ENCODE measurements at places on chromosomes 7 and 10. TPM values are rescaled to one million over a fixed set of nuclear protein-coding genes. Genes with fewer than 3 reads are reported as not detected.

- DNase-seq = no peak
- H3K4me3 ChIP-seq = no peak overlapping the region
- no peaks in the 10 kb centered on the region for H3K27me3 ChIP-seq
- H3K27ac ChIP-seq = no peak overlapping the region
These were observed 511.2 kb upstream of the KLF6 start for GRCh38 chr10:4296161-4296560.

DNA sequence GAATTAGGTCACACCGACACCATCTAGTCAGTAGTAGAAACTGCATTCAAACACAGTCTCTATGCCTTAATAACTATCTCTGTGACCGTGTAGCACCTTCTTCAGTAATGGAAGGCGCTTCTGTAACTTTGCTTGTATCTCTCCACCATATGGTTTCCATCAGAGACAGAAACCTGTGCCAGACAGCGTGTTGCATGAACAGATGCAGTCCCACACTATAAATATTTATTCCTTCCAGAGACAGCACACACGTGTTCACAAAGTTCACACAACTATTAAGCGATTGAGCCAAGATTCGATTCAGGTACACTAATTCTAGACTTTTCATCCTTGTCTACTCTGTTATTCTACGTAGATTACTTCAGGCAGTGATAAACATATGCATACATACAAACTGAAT lies 873.9 kb upstream of the MBL2 start:
- H3K4me3 ChIP-seq = no peak overlapping the region
- no peaks in the 10 kb centered on the region for H3K36me3 ChIP-seq
- no peaks in the 10 kb centered on the region for H3K27me3 ChIP-seq
- no peak for DNase-seq
- no peak overlapping the region for H3K27ac ChIP-seq
- H3K4me1 ChIP-seq = no peaks in the 10 kb centered on the region

DNA sequence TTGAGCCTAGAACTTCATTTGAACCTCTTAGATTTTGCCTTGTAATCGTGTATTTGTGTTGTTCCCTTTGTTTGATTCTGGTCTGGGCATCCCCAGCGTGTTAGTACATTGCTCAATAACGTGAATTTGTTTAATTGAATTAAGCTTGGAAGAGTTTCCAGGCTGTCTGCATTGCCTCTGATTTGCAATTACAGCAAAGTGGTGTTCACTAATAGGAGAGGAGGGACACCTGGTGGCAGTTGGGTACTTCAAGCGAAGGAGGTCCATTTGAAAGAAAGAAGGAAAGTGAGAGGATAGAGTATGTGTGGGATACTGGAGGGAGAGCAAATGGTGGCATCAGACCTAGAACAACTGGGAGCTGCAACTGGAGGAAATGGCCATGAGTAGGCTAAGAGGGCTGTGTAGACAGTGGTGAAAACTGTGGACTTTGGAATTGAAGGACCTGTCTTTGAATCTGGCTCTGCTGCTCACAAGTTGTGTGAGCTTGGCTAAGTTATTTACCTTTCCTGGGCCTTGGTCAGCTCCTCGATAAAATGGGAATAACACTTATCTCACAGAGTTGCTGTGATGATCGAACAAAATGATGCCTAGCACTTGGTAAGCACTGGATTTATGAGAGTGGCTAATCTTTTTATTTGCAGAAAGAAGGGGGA lies 15.1 kb downstream of the LSMEM1 start:
- peak; percentile 58 for DNase-seq
- H3K4me1 ChIP-seq = no peaks in the 10 kb centered on the region
- no peaks in the 10 kb centered on the region for H3K27me3 ChIP-seq
- no peak overlapping the region for H3K27ac ChIP-seq
- H3K36me3 ChIP-seq = no peaks in the 10 kb centered on the region

DNA sequence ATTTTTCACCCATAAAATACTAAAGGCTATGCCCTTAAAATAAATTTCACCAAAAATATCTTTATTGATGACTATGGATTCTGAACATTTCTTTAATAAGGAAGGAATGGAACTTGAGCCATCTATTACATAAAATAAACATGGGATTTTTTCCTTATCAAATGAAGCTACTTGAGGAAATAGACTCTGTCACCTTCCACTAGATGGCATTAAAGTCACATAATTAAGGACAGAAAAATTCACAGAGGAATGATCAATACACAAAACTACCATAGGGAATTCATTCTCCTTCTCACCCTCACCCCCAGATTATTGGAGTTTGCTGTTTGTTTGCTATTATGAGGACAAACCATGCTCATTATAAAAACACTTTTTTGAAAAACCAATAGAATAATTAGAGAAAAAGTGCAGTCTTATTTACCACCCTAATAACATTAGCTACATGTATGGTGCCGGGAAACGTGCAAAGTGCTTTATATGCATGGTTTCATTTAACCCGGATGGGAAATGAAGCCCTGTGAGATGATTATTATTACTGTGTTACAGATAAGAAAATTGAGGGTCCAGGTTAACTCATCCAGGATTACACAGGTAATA lies 21.1 kb upstream of the FOXI2 start:
- DNase-seq = no peak
- no peaks in the 10 kb centered on the region for H3K27me3 ChIP-seq
- H3K4me1 ChIP-seq = no peaks in the 10 kb centered on the region

- H3K4me1 ChIP-seq = no peaks in the 10 kb centered on the region
- no peak overlapping the region for H3K4me3 ChIP-seq
- no peaks in the 10 kb centered on the region for H3K36me3 ChIP-seq
These were observed 75.5 kb downstream of the GRID1 start for GRCh38 chr10:86290933-86291615.

DNA sequence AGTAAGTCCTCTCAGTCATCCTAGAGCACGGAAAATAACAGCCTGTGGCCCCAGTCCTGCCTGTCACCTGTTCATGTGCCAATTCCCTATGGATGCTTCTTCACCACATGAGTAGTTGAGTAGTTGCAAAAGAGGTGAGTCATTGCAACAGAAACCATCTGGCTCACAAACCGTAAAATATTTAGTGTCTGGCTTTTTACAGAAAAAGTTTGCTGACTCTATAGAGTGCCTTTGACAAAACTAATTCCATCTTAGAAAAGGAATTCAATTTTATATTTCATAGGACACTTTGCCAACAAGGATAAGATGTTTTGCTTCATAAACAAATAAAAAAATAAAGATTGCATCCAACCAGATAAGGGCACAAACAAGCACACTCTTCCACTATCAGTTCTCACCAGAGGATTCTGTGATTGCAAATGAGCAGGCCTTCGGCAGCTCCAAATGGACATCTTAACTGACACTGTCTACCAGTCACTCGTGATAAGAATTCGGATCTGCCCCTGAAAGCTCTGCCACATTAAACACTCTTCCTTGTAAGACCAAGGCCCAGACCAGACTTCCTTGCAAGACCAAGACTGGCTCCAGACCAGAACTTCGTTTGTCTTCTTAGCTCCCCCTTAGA lies 242.7 kb upstream of the SEMA3C start:
- no peaks in the 10 kb centered on the region for H3K36me3 ChIP-seq
- no peak overlapping the region for H3K4me3 ChIP-seq
- H3K4me1 ChIP-seq = peaks cover 5% of the 10 kb centered on the region
- H3K27ac ChIP-seq = no peak overlapping the region

DNA sequence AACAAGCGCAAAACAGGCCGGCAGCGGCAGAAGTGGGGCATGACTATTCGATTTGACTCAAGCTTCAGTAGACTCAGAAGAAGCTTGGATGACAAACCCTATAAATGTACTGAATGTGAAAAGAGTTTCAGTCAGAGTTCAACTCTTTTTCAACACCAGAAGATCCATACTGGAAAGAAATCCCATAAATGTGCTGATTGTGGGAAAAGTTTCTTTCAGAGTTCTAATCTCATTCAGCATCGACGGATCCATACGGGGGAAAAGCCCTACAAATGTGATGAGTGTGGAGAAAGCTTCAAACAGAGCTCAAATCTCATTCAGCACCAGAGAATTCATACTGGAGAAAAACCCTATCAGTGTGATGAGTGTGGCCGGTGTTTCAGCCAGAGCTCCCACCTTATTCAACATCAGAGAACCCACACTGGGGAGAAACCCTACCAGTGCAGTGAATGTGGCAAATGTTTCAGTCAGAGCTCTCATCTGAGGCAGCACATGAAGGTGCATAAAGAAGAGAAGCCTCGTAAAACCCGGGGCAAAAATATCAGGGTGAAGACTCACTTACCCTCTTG lies 2.8 kb downstream of the ZNF22 start:
- peaks cover 41% of the 10 kb centered on the region for H3K4me1 ChIP-seq
- H3K27ac ChIP-seq = no peak overlapping the region
- H3K36me3 ChIP-seq = no peaks in the 10 kb centered on the region
- no peak overlapping the region for H3K4me3 ChIP-seq

- no peak overlapping the region for H3K27ac ChIP-seq
- H3K36me3 ChIP-seq = no peaks in the 10 kb centered on the region
- H3K4me1 ChIP-seq = no peaks in the 10 kb centered on the region
- DNase-seq = no peak
- no peaks in the 10 kb centered on the region for H3K27me3 ChIP-seq
- no peak overlapping the region for H3K4me3 ChIP-seq
These were observed 43.6 kb upstream of the DPYSL4 start for GRCh38 chr10:132143162-132143561.

DNA sequence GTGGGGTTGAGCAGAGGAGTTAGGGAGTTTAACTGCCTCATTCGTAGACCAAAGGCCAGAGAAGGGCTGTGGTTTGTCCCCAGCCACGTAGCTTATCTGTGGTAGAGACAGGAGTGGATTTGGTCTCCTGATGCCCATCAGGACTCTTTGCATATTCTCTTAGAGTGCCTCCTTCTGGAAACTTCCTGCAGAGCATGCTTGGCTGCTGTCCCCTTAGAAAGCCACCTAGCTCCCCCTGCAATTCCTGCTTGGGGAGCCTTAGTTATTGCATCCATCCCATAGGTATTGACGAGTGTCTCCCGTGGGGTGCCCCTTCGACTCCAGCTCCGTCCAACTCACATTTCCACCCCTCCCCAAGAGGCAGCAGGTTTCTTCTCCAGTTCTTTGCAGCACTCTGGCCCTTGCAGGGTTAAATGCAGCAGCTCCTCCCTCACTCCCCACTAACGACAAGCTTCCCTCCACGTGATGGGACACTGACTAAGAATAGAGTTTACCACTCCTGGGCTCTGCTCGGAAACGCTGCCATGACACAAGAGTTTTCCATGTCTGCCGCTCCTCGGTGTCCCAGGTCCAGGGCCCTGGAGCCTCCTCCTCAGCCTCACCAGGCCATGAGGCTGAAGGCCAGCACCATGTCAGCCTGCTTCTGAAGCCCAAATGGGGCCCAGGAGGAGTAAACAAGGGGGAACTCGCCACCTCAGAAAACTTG lies 147.8 kb upstream of the UNC5B start:
- H3K4me1 ChIP-seq = no peaks in the 10 kb centered on the region
- H3K4me3 ChIP-seq = no peak overlapping the region
- DNase-seq = no peak
- H3K27me3 ChIP-seq = no peaks in the 10 kb centered on the region
- H3K36me3 ChIP-seq = no peaks in the 10 kb centered on the region
- H3K27ac ChIP-seq = no peak overlapping the region

- no peaks in the 10 kb centered on the region for H3K36me3 ChIP-seq
- H3K4me1 ChIP-seq = no peaks in the 10 kb centered on the region
- no peak overlapping the region for H3K4me3 ChIP-seq
- DNase-seq = no peak
These were observed 42.3 kb downstream of the IKZF1 start for GRCh38 chr7:50346545-50347497.

DNA sequence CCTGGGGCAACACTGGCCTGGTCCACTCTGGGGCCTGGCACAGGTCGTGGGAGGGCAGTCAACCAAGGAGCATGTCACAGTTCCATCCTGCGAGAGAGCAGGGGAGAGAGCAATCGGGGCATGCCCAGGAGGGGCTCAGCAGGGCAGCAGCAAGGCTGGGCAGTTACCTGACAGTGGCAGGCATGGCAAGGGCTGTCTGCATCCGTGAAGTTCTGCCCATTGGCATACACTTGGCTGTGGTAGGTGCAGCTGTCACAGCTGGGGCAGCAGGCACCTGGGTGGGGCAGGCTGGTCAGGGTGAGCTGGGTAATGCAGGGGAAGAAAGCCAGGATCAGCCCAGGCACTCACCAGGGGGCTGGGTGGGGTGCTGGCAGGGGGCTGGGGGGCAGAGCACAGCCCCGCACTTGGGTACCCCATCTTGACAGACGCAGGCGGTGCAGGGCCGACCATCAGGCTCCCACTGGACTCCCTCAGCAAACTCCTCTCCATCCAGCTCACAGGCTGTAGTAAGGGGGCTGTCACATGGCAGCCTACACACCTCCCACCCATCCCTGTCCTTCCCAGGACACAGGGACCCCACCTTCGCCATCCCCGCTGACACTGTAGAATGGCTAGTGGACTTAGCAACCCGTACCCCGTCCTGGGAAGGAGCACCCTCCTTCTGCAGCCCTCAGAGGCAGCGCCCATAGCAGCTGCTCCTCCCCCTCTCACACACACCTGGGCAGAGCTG lies 17.8 kb downstream of the KCP start:
- no peaks in the 10 kb centered on the region for H3K36me3 ChIP-seq
- peaks cover 8% of the 10 kb centered on the region for H3K4me1 ChIP-seq
- H3K27ac ChIP-seq = no peak overlapping the region
- no peak for DNase-seq
- peaks cover 12% of the 10 kb centered on the region for H3K27me3 ChIP-seq

DNA sequence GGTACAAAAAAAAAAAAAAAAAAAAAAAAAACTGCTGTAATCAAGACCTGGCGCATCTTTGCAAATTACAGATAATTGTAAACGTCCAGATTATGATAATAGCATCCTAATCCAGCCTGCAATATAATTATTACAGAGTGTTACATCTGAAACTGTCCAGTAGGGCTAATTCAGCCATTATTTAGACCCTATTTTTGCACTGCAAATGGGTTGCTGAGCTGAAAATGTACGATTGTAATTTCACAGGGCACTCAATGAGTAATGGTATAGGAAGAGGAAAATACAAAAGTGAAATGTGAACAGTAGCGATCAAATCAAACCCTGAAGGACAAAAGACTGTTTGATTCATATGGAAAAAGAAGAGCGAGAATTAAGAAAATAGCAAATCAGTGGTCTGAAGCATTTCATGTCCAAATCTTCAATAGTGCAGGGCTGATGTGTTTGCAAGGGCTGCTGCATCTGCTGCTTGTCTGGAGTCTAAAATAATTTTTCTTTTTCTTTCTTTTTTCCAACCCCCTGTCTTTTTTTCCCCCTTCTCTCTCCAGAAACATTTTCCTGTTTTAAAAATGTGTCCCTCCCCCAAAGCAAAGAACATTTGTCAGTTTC lies 8.9 kb downstream of the DLX6 start:
- peaks cover 11% of the 10 kb centered on the region for H3K27me3 ChIP-seq
- H3K4me1 ChIP-seq = peaks cover 10% of the 10 kb centered on the region
- H3K27ac ChIP-seq = no peak overlapping the region
- H3K36me3 ChIP-seq = no peaks in the 10 kb centered on the region
- DNase-seq = no peak
- H3K4me3 ChIP-seq = no peak overlapping the region

GRCh38 chr7:13144673-13145072 lies 457.2 kb downstream of the ARL4A start:
- H3K36me3 ChIP-seq = no peaks in the 10 kb centered on the region
- DNase-seq = peak; percentile 28
- H3K27me3 ChIP-seq = no peaks in the 10 kb centered on the region
- peak overlapping the region; percentile 4 for H3K27ac ChIP-seq
- peaks cover 9% of the 10 kb centered on the region for H3K4me1 ChIP-seq
- H3K4me3 ChIP-seq = no peak overlapping the region

PSMG3 gene
- total RNA-seq = 39.6 TPM

LRGUK gene
- total RNA-seq = 0.99 TPM

PDE6C gene
- not detected for total RNA-seq

MSMB gene
- not detected for total RNA-seq

All from body of pancreas (tissue), 4 donors.